KBM-7 (cell line): ENCODE measurements at places on chromosomes 16 and 17.
A peak's percentile ranks its signal among the peaks of the same experiment; 100 is the strongest.

- DNase-seq: peak; percentile 2
These were observed 159.5 kb downstream of the RBFOX1 start for GRCh38 chr16:7492122-7492521.

- DNase-seq: no peak
These were observed 9.4 kb downstream of the MFSD6L start for GRCh38 chr17:8789743-8790142.

DNA sequence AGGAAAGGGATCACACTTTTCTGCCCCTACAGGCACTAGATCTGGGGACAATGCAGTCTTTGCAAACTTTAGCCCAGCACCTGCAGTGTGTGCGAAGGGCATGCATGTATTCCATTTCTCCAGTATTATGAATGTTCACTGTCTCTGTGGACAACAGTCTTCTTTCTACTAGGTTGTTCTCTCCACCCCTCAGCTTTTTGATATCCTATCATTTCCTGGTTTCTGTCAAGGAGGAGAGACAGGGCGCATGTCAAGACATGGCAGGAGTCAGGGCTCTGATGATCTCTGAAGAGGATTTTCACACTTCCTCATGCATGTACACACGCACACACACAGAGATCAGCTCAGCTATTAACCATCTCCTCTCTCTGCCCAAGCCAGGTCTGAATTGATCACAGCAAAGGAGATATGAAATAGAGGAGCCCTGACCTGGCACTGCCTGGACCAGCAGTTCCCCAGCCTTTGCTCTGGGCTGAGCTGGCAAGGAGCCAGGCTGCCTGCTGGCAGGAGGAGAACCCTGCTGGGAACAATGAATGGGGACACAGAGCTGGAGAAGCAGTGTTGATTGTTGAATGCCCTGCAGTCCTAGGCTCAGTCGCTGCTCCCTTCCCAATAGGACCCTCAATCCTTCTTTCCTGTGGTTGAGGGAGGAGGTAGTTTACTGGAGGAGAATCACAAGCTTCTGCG, 2.6 kb downstream of the GPR179 start:
- peak; percentile 56 for DNase-seq

DNA sequence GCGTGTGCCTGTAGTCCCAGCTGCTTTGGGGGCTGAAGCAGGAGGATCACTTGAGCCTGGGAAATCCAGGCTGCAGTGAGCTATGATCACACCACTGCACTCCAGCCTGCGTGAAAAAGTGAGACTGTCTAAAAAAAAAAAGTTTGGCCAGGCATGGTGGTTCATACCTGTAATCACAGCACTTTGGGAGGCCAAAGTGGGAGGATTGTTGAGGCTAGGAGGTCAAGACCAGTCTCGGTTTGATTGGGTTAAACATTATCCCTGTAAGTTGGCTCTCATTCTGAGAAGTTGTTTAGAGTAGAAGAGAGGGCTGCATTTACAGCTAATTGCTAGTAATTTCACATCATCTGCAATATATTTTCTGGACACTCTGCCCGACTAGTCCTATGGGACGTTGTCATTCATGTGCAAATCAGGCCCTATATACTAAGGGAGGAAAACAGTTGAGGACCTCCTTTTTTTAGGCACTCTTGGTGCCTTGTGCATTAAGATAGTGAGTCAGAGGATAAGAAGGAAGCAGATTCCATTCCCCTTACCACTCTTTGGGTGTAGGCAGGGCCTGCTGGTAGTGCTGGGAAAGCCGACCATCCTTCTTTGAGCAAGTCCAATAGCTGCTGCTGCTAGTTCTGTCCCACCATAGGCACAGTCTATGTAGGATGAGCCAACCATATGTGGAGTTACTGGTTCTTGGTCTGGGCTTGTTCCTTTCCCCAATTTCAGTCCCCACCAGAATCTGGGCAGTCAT, 18.7 kb downstream of the HMOX2 start:
- no peak for DNase-seq

GRCh38 chr17:73251871-73252270, 9.8 kb downstream of the CPSF4L start:
- no peak for DNase-seq

DNA sequence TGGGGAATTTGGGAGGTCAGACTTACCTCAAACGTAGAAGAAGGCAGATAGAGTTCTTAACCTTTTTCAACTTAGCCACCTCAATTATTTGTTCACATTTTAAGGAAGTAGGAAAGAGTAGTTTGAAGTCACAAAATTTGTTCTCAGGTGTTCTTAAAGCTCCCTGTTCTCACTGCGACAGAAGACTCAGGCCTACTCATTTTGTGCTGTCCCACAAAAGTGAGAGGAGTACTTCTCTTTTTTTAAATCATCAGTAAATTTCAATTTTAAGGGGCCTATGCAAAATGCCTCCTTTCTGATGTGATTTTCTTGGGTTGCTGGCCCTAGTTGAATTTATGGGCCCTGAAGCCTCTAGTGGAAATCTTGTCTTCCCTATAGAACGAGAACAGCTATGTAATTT, 133.4 kb downstream of the MAP2K6 start:
- DNase-seq: no peak

DNA sequence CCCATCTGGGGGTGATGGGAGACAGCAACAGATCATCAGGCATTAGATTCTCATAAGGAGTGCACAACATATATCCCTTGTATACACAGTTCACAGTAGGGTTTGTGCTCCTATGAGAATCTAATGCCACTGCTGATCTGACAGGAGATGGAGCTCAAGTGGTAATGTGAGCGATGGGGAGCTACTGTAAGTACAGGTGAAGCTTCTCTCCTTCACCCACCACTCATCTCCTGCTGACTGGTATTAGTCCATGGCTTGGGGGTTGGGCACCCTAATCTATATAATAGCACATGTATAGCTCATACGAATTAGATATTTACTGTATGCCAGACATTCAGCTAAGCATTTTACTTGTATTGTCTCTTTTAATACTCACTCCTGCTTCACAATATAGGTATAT, 101.7 kb downstream of the MAP2K6 start:
- no peak for DNase-seq

DNA sequence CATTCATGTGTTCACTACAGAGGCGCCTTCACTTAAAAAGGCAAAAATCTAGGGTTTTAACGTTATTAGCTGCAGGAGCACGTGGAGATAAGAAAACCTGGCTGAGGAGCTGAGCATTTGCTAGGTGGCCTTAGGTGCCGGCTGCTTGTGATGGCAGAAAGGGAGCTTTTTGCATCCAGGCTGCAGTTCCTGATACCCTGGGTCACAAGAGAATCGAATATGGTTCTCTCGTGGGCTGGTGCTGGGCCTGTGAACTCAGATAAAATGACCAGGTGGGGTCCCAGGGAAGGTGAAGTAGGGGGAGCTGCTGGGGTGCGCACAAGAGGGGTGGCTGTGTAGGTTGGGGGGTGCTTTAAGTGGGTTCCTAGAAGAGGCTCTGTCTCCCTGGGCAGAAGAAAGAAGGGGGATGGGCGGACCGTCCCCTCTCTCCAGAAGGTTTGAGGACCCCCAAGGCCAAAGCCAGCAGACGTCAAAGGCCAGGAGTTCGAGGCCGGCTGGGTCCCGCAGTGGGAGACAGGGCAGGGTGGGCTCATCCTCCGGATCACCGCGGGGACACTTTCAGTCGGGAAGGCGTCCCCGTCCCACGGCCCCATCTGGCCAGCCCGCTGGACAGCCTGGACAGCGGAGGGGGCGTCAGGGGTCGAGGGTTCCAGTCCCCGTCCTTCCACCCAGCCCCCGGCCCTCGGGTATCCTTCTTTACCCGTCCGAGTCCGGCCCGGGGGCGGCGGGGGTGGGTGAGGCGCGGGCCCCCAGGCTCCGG, 740 bp upstream of the CMIP start:
- DNase-seq: no peak

- DNase-seq: no peak
These were observed 35.2 kb upstream of the ATP2C2 start for GRCh38 chr16:84332975-84333684.

GRCh38 chr17:74920642-74921025, 2.4 kb downstream of the USH1G start:
- DNase-seq: no peak

GRCh38 chr17:75078284-75079022, 9.3 kb upstream of the SLC16A5 start:
- no peak for DNase-seq

- DNase-seq: no peak
These were observed 32.2 kb upstream of the IL21R start for GRCh38 chr16:27369806-27370205.

DNA sequence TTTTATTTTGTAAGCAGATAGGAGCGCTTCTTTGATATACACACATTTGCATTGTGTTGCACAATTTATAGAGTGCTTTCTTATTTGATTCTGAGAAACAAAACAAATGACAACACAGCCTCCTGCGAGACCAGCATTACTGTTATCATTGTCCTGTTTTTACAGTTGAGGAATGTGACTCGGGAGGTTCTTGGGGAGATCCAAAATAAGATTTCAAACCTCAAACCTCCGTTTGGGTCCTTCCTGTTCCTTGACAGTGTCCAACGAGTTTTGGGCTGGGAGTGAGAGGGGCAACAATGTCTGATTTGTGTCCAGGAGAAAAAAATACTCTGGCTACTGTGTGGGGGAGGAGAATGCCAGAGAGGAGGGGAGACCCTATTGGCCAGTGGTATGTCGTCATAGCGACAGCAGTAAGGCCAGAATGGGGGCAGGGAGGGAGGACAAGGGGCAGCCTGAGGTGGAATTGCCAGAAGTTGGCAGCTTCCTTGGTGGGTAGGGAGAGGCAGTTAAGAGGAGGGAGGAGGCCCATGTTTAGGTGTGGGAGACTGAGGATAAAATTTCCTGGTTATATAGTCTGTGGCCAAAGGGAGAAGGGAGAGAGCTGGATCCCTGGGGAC, 45.5 kb downstream of the TMEM132E start:
- no peak for DNase-seq

DNA sequence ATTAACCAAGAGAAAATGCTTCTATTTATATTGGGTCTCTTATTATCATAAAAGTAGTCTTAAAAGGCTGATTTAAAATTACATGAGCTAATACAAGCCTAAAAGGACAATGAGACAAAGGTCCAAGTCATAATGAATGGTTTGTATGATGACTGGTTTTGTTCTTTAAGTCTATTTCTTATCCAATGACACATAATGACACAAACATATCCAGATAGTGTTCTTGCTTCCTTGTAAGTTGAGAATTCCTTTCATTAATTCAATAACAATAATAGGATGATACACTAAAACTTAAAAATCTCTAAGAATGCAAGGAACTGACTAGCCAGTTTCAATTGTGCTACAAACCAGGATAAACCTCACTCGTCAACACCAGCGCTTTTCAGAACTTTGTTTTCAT, 244.1 kb downstream of the CEP112 start:
- DNase-seq: no peak

DNA sequence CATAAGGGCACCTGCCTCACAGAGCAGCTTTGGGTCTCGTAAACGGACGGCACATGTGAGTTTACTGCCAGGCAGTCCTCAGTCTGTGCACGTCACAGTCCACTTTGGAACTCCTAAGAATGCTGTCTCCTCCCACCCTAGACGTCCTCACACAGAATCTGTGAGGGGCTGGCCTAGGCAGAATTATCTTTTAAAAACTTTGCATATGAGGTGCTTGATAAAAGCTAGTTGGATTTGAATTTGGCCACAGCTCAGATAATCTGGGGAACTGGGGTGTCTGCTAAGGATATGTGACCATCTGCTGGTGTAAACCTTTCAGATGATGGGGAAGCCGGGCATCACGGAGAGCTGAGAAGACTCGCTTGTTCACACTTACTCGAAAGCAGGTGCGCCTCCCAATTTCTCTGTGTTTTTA, 64.4 kb downstream of the METRNL start:
- DNase-seq: no peak

DNA sequence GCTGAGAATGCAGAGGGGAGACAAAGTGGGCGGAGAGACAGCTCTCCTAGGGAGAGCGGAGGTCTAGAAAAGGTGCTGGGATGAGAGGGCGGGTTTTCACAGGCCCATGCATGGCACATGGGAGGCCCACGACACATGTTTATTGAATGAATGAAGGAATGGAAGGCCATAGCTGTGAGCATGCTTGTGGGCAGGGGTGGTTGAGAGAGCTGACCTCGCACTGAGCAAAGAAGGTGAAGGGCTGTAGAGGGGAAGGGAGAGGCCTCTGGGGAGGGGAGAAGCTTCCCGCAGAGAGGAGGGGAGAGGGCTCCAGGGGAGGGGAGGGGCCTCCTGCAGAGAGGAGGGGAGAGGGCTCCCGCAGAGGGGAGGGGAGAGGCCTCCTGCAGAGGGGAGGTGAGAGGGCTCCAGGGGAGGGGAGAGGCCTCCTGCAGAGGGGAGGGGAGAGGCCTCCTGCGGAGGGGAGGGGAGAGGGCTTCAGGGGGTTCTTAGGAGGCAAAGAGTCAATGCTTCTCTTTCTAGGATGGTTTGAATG, 27.3 kb downstream of the SDK2 start:
- DNase-seq: no peak

- no peak for DNase-seq
These were observed 9.1 kb downstream of the SLC38A8 start for GRCh38 chr16:84033251-84034195.

- no peak for DNase-seq
These were observed 29.5 kb downstream of the DRC3 start for GRCh38 chr17:18002171-18002570.

DNA sequence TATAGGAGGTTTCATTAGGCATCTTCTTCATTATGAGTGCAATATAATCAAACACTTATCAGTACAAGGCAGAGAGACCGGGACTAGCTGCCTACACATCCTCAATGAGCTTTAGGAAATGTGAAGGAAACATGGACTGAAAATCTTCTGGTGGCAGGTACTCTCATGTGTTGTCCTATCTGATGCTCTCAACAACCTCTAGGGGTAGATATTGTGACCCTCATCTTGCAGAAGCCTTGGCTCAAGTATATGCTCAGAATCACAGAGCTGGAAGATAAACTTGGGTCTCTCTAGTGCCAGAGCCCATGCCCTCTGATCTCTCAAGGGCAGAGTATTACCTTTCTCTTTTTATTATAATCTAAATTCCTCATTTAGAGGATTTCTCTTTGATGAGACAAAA, 181.6 kb upstream of the C17orf78 start:
- DNase-seq: no peak

GRCh38 chr16:8571061-8571596, 19.2 kb downstream of the TMEM114 start:
- DNase-seq: peak; percentile 66

DNA sequence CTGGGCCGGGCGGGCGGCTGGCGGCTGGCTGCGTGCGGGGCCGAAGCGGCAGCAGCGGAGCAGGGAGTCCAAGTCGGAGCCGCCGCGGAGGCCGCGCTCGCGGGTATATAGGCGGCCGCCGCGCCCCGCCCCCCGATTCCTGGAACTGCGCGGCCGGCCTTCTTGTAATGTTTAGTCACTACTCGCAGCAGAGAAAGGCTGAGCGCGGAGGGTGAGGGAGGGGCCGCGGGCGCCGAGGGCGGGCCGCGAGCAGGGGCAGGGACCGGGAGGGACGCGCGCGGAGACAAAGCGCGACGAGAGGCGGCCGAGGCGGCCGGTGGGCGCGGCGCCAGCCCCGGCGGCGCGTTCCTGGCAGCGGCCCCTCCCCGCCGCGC, at the start of gene SOCS3:
TSS of gene SOCS3 (minus strand) at position 81 of the 374 bp plus-strand sequence. CDS start 982 bp downstream, outside the sequence.
- peak; percentile 97 for DNase-seq

DNA sequence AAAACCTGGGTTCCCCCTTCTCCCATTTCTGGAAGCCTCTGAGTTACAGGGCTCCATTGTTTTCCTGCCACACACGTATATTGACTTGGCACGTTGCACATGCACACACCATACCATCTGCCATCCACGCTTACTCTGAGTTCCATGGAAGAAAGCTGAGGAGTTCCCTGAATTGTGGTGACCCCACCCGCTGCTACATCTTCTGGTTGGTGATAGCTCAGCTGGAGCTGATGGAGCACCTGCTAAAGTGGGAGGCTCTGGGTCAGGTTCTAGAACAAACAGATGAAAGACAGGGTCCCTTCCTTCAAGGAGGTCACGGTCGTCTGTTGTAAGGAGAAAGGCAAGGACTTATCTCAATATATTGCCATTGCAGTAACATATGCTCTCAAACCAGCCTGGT, 41.1 kb downstream of the TMEM11 start:
- DNase-seq: no peak
